ENCODE measurements at places on chromosomes 7 and 10.
A peak's percentile ranks its signal among the peaks of the same experiment; 100 is the strongest.

DNA sequence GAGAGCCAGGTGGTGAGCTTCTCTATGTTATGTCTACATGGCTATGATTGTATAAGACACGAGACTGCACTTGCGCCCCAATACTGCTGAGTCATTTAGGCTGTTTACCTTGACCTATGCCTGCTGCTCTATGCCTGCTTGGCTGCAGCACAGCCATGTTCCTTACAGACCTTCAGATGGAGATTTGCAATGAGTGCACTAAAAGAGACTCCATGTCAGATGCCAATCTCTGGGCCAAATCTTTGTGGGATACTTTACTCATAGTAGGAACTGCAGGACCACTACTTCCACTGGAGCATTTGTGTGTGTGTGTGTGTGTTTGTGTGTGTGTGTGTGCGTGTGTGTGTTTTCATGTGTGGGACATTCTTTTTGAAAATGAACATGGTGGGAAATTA lies 50.0 kb upstream of the KMT2E start:
- DNase-seq, result no peak

- no peak for DNase-seq
Measured at GRCh38 chr10:6320320-6321010, 117.7 kb downstream of the PFKFB3 start.

- DNase-seq, result no peak
Measured at GRCh38 chr7:41928781-41929180, 225.9 kb upstream of the INHBA start.

GRCh38 chr7:12643644-12644043 lies 43.8 kb upstream of the ARL4A start:
- no peak for DNase-seq

GRCh38 chr7:25311346-25311745 lies 83.1 kb upstream of the NPVF start:
- DNase-seq, result no peak

GRCh38 chr10:26717476-26717875 lies 20.0 kb downstream of the PDSS1 start:
- no peak for DNase-seq

DNA sequence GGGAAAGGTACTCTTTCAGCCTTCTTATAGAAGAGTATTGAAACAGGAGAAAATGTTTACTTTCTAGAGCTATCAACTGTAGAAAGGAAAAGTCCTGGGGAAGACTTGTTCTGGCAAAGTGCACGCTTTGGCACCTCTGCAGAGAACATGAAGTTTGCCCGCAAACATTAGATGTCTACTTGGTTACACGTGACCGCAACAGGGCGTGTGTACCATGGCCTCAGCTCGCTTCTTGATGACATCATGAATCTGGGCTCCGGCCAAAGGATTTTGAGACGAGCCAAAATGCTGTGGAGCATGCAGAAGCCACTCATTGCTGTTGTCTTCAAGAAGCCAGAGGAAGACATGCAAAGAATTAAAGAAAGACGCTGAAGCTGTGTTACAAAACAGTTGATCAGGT lies 8.6 kb upstream of the TAS2R60 start:
- peak; percentile 26 for DNase-seq

GRCh38 chr7:30312178-30312577 lies 27.8 kb downstream of the ZNRF2 start:
- DNase-seq, result no peak

GRCh38 chr7:82164813-82165212 lies 278.8 kb downstream of the CACNA2D1 start:
- DNase-seq, result peak; percentile 37

DNA sequence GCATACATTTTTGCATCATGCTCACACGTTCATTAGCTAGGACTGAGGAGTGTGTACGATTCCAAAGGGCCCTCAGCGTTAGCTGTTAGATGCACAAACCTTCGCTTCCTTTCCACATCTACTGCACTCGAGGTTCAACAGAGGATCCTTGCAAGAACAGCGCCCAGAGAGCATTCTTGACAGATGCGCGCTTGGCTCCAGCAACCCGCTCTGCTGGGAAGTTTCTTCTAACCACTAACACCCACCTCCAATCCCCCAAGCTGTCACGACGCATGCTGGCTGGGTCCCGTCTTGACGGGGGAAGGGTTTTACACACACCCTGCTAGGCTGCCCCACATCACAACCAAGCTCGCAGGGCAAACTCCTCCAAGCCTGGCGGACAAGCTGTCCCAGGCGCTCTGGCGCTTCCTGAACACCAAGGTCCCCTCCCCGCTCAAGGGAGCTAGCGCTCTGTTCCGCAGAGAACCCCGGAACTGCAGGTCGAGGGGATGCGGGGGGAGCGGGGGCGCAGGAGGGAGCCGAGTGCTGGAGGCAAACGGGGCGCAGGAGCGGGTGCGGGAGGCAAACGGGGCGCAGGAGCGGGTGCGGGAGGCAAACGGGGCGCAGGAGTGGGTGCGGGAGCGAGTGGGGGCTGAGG lies 653 bp upstream of the ADRB1 start:
- no peak for DNase-seq

- DNase-seq, result no peak
Measured at GRCh38 chr10:15451137-15452094, 80.3 kb upstream of the FAM171A1 start.

- DNase-seq, result no peak
Measured at GRCh38 chr10:113247050-113247449, 297.0 kb downstream of the TCF7L2 start.

DNA sequence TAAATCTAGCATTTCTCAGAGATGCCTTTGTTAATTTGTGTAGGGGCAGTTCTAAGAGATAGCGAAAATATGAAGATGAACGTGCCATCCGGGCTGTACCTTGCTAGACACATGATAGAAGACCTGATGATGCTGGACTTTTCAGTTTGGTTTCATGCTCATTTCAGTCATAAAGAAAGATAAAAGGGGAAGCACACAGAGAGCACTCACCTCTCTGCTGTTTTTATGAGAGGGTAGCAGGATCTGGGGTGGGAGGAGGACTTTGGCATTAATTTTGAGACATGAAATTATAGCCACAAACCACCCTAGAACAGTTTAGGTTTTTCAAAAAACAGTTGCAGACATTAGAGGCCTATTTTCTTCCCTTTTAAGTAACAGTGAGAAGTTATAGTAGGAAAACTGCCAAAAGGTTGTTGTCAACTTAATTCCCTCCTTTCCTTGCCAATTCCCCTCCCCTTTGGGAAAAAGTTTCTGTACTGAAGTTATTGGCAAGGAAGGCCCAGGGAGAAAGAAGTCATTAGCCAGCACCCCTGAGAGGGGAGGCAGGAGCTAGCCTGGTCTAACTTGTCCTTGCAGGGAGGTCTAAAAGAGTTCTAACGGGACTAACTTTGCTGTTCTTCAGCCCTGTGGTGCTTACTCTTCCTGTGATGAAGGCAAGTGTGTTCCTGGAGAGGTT lies 2.6 kb downstream of the ST7 start:
- DNase-seq, result no peak

- no peak for DNase-seq
Measured at GRCh38 chr7:127955051-127955531, 76.1 kb downstream of the LRRC4 start.

DNA sequence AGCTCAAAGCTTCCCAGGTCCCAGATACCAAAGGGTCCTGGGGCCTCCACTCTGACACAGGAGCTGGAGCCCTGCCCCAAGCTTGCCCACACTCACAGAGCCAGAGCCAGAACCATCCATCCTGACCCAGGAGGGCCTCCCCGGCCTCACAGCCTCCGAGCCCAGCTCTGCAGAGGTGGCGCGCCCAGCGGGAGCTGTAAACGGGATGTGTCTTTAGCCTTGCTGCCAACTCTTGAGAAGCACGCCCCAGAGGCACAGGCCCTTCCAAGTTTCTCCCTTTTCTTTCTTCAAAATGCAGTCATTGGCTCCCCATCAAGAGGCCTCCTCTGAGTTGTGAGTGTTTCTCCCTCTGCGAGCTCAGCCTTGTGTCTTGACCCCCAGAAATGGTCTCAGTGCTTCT lies 75.0 kb downstream of the PDGFA start:
- DNase-seq, result no peak

DNA sequence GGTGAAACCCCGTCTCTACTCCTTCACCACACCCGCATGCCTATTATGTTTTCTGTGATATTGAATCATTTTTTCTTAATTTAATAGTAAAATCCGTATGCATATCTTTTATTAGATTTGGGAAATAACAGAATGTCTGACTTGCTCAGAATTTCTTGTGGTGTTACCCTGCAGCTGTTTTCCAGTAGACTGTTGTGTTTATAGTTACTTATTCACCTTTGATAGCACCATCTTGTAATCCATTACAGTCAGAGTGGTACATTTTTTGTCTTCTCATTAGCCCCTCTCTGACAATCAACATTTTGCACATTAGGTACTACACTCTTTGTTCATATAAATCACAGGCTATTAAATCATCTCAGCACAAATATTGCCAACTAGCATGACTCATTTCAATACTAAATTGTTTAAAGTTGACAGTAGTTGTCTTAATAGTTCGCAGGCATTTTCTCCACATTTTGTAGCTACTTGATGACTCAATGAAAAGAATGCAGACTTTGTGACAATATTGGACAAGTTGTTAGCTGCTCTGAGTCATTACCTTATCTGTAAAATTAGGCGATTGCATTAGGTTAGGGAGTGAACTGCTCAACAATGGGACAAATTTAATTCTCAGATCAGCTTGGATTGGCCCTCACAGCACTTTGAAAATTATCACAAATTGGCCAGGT lies 17.8 kb upstream of the SLC16A12 start:
- DNase-seq, result peak; percentile 95

DNA sequence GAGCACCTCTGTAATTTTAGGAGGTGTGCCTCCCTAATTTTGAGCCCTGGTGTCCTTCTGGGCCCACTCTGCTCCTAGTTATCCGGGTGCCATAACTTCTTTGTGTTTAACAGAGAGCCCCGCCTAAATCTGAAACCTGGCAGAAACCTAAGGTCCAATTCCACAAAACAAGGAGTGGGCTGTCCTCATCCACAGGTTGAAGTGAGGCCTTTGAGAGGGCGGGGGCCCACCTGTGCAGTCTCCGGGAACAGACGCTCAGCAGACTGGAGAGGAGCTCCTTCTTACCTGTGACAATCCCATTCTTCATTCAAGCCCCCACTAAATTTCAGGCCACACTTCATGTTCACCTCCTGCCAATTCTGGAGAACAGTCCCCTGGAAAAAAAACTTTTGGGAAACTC lies 10.9 kb downstream of the TMEM72 start:
- DNase-seq, result no peak

- no peak for DNase-seq
Measured at GRCh38 chr7:87038993-87039690, 20.3 kb downstream of the ELAPOR2 start.

DNA sequence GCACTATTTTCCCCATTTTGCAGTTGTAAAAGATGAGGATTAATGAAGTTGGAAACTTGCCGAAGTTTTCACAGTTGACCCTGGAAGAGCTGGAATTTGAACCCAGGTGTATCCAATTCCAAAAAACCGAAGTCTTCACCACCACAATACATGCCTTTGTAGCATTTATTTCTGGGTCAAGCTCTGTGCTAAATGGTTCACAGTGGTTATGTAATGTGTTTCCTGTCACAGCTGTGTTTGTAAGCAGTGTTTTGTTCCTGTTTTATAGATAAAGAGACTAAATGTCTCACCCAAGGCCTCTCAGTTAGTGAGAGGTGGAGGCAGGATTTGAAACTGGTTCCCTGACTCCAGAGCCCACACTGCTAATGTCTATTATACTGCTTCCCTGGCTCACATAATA lies 17.6 kb downstream of the SFTPA2 start:
- DNase-seq, result no peak

- DNase-seq, result no peak
Measured at GRCh38 chr7:32191305-32191704, 121.1 kb upstream of the PDE1C start.

DNA sequence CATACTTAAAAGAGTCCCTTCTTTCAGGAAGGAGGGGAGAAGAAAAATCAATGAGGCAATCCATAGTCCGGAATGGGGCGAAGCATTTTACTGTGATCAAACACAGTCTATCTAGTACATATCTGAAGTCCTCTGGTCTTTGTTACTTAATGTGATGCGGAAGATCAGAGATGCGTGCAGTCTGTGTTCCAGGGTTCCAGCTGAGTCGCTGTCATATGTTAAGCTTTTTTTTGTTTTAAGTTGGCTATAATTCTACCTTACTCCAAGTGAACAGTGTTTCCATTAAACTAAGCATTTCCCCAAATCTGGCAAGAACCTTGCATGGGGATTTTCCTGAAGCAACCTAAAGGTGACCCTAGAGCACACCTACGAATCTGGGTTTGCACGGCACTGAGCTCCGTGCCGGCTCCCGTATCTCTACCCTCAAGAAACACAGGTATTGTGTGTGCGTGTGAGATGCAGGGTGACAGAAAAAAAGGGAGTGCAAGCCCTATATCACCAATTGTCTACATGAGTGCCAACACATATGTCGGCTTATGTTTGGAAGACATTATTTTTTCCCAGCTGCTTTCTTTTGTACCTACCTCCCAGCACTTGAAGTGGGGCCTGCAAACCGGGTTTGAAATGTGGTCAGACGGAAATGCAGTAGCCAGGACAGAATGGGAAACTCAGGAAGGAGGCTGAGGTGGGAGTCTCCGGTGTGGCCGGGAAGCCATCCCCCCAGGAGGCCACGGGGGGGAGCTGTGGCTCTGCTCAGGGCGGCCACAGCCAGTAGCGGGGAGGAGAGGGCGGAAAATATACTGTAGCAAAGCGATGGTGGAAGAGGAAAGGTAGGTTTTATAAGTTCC lies 435.8 kb upstream of the MGMT start:
- DNase-seq, result no peak

DNA sequence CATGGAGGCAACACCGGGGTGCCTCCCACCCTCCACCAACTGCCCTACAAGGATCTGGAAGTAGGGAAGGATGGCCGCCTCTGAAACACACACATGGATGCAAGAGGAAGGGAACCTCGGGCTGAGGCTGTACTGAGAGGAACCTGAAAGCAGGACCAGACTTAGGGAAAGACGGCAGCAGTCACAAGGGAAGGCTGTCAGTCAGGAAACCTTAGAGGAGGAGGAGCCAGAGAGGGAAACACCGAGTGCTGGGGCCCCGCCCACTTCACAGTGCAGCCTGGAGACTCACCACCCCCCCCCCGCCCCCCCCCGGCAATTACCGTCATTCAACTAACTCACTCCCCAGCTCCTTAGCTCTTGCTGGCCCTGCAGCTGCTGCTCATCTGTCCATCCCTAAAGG lies 2.5 kb downstream of the CYREN start:
- DNase-seq, result no peak

- DNase-seq, result no peak
Measured at GRCh38 chr10:112741830-112742402, 208.1 kb upstream of the TCF7L2 start.

DNA sequence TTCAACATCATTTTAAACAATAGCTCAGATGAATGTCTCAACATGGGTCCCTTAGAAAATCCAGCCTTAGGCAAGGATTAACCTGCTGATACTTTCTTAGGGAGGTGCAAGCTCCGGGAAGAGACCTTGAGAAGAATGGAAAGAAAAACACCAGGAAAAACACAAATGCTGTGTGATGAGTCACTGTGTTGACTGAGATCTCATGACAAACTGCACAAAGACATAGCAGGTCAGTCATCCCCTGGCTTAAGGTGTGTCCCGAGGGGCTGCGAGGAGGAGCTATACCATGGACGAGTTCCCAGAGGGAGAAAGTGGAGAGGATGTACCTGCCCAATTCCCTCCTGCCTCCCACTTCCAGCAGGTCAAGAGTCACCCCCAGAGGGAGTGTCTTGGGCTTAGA lies 98.0 kb downstream of the TEX36 start:
- DNase-seq, result no peak
